ENCODE measurements at places on chromosomes 5 and 9.

DNA sequence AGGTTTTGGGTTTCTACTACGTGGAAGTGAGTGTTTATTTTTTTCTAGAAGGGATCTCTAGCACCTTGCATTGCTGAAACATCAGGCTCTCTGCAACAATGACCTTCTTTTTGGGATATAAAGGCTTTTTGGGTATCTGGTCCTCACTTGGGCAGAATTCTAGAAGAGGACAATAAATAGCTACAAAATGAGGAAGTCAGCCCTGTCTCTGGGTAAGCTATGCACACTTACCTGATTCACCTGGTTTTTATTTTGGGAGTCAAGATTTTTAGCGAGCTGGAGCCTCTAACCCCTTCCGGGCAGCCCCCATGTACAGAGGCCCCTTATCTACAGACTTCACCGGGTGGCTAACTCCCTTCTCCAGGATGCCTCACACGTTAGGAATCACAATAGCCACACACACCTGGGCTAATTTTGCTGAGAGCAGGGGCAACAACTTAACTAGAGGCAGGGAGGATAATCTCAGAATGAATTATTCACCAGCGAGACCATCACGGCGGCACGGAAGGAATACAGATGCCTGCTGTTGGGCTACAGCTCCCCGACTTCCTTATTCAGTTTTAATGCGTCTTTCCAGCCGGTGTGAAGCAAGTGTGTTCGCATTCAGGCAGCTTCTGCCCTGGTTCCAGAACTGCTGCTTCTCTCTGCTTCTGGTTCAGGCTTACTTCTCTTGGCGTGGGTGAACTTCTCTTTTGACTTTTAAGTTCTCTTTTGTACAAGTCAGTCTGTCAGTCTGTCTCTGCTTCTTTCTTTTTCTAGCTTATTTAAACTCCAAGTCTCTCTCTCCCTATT lies 341.0 kb upstream of the PANK3 start:
- DNase-seq = no peak

DNA sequence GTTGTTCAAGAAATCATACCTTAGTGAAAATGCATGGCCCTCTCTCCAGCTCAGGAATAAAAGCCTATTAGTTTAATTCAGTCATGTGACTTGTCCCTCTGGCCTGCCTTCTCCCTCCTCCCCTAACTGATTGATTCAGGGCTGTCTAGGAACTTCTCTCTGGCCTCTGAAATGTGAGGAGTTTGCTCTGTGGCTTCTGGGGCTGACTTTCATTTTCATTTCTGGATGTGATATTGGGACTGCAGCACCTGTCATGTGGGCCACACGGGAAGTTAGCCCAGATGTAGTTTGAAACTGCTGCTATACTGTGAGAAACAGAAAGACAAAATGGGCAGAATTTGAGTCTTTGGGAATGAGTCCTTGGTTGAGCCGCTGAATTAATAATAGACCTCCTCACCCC lies 44.8 kb downstream of the PARP8 start:
- no peak for DNase-seq

DNA sequence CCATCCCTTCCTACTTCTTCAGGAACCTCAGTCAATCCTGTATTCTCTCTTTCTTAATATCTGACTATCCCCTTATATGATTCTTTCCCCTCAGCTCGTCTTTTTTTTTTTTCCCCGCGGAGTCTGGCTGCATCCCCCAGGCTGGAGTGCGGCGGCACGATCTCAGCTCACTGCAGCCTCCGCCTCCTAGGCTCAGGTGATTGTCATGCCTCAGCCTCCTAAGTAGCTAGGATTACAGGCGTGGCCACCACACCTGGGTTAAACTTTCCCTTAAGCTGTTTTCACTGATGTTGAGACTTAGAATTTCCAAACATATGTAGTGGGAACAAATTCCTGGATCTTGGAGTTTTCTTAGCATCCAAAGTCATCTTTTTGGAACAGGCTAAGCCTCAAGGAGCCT lies 13.3 kb upstream of the RUSC2 start:
- DNase-seq = no peak

DNA sequence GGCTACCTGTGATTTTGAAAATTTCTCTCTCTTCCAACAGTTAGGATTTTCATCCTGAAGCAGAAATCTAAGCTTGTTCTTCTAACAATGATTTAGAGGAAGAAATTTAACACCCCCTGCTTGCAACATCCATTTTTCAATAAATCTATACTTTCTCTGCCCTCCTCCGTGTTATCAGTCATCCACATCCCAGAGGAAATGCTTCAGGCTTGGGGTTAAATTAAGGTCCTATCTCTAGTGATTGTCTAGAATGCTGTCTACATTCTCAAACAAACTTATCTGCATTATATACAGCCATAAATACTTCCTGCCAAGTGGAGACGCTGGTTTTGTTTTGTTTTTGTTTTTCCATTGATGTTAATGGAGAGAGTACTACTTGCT lies 371.0 kb downstream of the CSNK1G3 start:
- DNase-seq = no peak

DNA sequence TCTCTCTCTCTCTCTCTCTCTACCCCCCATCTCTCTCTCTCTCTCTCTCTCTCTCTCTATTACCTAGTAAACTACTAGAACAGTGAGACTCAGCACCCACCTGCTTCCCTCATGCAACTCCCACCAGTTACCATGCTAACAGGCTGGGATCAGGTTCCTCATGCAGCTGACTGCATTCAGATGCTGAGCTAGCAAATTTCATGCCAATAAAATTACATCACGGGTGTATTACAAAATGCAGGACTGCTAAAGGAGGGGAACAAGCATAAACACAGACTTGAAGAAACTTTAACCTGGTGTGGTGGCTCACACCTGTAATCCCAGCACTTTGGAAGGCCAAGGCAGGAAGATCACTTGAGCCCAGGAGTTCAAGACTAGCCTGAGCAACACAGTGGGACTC lies 76.0 kb downstream of the CEMIP2 start:
- no peak for DNase-seq

DNA sequence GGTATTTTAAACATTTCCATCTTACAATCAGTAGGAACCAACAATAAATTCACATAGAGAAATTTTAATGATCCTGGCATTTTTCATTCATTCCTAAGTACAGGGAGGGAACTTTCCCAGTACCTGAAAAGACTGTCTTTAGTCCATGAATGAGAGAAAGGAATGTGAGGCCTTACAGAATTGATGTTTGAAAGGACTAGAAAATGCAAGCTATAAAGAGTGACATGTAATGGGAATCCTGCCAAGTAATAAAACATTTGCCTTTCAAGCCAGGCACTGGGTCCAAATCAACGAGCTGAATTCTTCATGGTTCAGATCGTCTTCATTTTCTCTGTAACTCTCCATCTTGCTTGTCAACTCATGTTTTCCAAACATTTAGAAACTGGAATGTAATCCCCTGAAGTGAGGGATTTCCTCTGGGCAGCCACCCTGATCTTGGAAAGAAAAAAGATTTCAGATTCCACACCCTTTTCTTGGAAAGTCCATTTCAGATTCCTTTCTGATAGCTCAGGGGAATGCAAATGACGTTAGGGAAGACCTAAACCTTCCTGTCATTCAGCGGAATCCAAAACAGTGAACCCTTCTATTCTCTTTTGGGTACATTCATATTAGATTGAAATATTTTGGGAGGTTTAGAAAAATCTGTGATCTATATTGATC lies 315.8 kb downstream of the SH3GL2 start:
- DNase-seq = no peak

Data from kidney epithelial cell (primary cell).